RKO (cell line): ENCODE measurements at places on chromosomes 7 and 10.

DNA sequence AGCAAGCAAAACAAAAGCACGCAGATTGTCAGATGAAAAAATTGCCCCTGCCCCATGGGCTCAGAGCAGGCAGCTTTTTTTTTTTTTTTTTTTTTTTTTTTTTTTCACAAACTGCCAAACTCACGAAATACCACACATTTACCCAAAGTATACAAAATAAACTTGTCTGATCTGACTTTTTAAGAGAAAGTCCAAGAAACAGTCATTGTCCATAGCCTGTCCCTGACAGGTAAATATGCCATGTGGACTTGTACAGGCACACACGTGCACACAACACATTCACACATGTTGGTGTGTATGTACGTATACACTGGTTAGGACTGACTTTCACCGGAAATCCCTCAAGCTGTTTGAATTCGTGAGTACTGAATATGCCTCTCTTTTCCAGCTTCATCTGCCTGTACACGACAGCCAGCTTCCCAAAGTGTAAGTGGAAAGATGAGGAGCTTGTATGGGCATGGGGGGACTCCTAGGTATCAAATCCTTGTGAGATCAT, 929 bp upstream of the HGF start:
- DNase-seq: no peak

DNA sequence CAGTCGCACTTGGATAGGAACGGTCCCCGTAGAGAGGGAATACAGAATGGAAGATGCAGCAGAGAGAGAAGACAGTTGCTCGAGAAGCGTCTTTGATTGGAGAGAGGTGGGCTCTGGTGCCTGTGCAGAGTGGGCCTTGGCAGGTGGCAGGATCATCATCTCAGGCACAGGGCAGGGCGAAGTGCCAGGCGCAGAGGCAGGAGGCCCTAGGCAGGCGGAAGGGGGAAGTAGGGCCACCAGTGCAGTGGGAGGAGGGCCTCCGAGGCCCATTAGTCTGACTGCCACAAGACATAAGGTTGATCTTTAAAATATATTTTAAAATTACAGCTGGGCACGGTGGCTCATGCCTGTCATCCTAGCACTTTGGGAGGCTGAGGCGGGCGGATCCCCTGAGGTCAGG, 10.1 kb downstream of the CARD11 start:
- DNase-seq: no peak

DNA sequence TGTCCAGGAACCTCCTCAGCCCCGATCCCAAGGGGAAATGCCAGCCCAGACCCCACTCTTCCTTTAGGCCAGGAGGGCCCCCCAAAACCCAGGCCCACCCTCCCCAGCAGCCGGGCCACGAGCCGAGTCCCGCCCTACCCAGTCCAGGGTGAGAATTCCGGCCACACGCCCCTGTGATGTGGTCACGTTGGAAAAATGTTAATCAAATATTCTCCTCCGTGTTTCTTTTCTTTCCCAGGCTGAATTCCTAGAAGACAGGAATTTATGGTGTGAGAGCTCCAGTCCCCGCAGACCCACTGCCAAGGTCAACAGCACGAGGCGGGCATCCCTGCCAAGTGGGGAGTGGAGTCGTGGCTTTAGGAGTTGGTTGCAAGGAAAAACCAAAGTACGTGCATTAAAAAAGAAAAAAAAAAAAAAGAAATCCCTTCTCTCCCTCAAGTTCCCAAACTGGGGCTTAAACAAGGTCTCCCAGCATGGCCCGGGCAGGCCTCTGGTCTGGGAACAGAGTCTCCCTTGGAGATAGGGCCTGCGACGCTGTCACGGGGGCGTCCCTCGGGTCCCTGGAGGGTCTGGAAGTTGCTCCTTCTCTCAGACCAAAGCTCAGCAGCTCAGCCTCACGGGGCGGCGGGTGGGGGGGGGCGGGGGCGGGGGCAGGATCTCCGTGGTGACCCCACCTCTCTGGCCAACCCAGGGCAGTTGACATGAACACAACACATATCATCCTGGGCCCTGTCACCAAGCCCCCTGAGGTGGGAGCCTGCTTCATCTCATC, 28.1 kb upstream of the ELN start:
- DNase-seq: no peak

DNA sequence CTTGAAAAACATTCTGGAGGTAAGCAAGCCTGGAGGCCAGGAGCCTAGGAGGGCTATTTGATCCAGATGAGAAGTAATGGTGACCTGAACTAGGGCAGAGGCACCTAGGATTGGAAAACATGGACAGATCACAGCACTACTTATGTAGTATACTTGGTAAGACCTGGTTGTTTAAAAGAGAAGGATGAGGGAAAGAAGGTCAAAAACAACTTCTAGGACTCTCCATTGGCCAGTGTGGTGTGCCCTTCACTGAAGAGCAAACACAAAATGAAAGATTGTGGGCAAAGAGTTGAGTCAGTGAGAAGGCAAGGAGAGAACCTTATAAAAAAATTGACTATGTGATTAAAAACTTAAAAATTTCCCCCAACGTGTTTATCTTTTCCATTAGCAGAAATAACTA, 14.3 kb downstream of the ANKRD1 start:
- DNase-seq: no peak

DNA sequence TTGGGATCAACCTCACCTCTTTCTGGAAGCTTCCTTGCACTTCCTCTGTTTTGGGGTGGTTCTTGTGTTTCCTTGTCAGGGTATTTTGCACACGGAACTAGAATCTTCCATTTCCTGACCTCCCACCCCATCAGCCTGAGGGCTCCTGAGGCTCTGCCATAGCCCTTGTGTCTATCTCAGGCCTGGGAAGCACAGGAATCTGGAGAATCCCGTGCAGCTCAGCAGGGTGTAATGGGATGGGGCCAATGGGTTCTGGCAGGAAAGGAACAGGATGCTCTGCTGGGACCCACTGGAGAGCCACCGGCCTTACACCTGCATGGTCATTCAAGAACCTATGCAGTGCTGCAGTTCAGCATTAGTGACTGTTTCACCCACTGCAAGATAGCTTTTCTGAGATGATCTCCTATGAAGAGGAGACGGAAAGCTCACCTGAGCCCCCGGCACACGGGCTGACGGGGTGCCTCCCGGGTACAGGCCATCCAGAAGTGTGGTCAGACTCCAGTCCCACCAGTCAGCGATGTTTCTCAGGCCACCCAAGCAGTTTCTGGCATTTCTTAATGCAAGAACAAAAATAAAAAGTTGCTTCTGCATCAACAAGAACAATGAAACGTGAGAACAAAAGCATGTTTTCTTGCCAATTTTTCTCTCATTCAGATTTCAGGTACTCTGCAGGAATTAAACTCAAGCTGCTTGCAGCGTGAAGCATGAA, 133.2 kb downstream of the PKD1L1 start:
- DNase-seq: no peak

DNA sequence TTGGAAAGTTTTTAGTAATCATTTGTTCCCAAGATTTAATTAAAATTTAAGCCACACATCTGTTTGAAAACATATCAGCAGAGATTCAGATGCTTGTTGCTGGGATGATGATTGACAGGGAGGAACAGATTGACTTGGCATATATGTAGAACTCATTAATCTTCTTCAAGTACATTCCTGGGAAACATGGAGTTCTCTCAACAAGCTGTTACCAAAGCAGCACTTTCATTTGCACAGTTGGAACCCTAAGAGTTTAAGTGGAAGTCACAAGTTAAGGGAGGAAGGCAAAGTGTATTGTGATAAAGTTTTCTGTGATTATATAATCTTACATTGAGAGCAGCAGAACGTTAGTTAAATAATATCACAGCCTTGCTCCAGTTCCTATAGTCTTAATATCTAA, 485.4 kb upstream of the CELF2 start:
- DNase-seq: no peak

DNA sequence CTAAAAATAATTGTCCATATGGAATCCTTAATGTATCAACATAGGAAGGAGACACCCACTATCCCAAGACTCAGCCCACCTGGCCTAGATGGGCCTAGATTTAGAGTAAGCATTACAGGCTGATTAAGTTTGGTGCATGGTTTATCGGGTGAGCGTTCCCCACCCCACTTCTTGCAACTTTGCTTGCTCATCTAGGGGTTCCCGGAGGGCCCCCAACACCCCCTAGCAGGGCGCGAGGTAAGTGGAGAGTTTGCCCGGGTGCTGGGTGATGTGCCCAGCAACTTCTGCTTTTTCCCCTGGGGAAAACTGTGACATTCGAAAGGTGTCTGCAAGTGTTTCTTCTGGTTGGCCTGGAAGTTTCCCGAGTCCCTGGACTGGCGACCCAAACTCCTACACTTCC, 31.7 kb downstream of the SKIDA1 start:
- DNase-seq: no peak

GRCh38 chr7:151865070-151865670, 11.7 kb downstream of the PRKAG2 start:
- DNase-seq: no peak

- DNase-seq: no peak
These were observed 328.9 kb upstream of the KCND2 start for GRCh38 chr7:119943942-119944600.

DNA sequence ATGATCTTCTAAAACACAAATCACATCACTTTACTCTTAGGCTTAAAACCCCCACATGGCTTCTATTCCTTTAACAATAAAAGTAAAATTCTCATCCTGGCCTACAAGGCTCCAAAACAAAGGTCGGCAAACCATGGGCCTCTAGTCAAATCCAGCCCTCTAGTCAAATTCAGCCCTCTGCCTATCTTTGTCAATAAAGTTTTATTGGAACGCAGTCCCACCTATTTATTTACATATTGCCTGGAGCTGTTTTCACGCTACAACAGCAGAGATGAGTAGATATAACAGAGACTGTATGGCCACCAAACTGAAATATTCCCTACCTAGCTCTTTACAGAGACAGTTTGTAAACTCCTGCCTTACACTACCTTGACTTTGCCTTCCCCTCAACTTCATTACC, 178.8 kb downstream of the PTPN20 start:
- no peak for DNase-seq

DNA sequence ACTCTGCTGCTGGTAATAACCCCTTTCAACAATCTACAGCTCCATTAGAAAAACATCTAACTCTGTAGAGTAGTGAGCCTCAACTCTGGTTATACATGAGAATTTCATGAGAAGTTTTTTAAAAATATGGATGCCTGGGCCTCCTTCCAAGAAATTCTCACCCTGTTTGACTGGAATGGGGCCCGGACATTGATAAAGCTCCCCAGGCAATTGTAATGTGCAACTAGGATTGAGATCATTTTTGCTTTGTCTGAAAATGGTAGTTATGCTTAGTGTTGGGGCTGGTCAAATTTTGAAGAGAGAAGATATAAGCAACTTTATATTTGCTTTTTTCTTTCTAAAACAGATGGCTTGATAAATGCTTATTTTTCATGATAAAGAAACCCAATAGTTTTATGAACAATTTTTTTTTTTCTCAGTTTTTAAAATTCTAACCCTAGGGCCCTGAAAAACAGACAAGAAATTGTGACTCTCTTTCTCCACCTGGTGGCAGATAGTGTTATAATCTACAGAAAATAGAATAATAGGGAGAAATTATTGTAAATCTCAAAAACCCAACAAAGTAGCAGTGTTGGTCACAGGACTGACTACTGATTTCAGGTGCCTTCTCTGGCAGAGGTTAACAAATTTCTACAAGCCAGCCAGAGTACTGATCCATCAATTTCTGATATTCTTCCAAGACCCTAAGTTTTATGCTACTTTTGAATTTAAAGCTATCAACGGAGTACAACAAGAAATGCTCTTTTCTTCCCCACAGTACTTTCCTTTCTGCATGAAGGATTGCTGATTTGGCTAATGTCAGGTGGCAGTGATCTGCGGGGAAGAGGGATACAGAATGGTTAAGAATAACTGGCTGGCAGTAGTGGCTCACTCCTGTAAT, 174.8 kb downstream of the DKK1 start:
- peak; percentile 34 for DNase-seq

DNA sequence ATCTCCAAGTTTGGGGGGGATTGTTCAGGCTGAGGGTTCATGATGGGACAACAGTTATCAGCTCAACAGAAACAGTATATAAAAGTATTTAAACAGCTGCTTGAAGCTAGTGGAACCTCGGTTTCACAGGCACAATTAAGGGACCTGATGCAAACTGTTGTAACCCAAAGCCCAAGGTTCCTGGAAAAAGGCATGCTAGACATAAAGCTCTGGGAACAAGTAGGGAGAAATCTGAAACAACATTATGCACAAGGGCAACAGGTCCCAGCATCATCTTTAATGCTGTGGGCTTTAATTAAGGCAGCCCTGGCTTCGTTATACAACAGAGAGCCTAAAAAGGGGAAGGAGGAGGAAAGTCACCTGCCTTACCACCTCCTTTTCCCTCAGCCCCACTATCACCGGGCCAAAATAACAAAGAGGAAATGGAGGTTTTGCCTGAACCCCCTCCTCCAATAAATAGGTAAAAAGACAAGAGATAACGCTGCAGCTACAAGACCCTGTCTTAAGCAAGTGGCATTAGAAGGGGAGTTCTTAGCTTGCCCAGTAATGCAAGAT, 83.2 kb upstream of the GPR22 start:
- no peak for DNase-seq

- no peak for DNase-seq
These were observed 102.5 kb downstream of the ALOX5 start for GRCh38 chr10:45476559-45476958.

DNA sequence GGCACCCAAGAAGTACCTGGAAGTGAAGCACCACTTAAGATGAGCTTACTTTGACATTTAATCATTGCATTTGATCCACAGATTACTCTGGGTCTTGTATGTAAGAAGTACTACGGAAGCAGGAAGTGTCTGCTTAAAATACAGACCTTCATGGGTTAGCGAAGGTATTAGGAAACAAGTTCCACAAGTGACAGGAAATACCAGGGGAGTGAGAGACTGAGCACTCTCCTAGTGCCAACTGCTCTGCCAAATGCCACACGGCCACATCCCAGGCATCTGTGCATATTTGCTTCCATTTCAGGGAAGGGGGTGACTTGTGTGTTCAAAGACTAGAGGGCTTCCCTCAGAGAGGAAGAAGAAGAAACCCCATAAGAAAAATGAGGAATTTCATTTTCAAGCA, 57.2 kb upstream of the ANK3 start:
- no peak for DNase-seq

GRCh38 chr10:47237316-47238260, 62.4 kb upstream of the GDF10 start:
- DNase-seq: no peak
